Erythroblast (primary cell): ENCODE measurements at places on chromosomes 2 and 18.

- peak; percentile 42 for DNase-seq
Observed at GRCh38 chr2:32591669-32592463, 36.0 kb upstream of the TTC27 start.

DNA sequence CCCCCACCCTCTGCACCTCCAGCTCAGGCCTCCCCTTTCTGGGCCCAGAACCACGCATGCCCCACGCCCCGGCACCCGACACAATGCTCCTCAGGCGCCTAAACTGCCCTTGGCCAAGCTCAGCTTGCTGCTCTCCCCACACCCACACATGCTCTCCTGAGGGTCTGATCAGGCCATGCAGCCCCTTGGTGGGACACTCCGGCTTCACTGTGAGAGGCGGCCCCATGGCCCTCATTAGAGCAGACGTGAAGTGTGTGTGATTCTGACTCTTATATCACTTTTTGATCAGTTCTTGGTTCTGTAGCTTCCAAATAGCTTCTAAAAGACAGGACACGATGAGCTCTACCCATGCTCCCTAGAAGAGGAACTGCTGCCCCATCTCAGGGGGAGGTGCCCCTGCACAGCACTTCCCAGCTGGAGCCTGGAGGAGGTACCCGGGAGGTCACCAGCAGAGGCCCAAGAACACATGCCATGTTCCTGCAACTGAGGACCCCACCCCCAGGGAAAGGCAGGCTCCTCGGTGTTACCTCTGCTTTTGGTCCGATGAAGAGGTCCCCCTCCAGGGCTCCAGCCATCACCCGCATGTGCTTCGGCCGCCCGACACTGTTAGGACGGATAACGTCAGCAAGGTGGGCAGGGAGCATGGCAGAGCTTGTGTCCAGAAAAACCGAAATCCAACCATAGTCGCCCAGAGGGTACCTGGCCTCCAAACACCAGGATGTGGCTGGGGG is 3.6 kb downstream of the ACTR1B start:
- DNase-seq: no peak

DNA sequence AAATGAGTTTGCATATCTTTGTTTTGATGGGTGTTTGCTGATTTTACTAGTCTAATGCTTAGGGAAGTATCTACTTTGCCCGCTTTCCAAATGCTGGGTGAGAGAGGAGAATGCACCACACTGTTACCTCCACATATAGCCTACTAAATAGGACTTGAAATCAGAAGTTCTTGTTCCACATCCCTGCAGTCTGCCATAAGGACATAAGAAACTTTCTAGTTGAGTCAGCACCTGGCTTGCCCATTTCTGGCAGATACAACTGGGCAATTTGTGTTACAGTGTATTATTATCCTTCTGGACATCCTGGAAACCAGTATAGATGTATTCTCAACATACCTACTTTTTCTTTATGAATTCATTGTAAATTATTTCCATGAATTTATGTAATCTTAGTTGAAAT is 29.5 kb downstream of the ANXA4 start:
- DNase-seq: peak; percentile 33

GRCh38 chr18:27181726-27182125 is 3.4 kb downstream of the CHST9 start:
- no peak for DNase-seq

DNA sequence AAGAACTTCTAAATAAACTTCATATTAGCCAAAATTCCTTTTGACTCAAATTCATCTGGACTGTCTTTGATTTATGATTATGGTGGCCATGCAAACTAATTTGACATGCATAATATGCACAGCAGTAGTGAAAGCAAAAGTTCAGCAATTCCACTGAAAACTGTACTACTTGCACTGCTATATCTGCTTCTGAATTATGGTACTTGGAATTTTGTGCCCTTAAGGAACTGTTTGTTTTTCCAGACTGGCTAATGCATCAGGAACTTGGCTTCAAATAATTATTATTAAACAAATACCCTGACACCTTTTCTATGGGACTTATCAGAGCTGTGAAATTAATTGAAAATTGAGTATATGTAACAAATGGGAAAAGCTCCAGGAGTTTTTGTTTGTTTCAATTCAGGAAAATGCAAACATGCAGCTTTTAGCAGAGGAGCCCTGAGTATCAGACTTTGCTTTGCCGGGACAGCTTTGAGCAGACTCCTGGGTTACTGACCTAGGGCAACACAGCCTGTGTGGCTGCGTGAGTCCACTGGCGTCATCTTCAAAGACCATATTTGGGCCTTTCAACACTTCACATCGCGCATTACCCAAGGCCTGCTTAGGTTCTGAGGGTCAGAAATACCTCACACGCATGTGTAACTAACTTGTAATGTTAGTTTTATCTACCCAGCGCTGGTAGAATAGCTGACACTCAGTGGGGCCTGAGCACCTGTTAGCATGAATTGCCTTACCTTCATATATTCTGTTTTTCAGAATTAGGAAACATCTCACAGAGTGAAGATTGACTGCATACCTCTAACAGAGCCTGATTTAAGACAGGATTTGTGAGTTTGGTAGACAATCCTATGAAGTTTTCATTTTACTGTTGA is 35.4 kb downstream of the CFAP221 start:
- DNase-seq: no peak

GRCh38 chr2:55861733-55862132 is 61.8 kb downstream of the EFEMP1 start:
- DNase-seq: no peak

- no peak for DNase-seq
Observed at GRCh38 chr2:8542381-8543059, 139.3 kb upstream of the ID2 start.

DNA sequence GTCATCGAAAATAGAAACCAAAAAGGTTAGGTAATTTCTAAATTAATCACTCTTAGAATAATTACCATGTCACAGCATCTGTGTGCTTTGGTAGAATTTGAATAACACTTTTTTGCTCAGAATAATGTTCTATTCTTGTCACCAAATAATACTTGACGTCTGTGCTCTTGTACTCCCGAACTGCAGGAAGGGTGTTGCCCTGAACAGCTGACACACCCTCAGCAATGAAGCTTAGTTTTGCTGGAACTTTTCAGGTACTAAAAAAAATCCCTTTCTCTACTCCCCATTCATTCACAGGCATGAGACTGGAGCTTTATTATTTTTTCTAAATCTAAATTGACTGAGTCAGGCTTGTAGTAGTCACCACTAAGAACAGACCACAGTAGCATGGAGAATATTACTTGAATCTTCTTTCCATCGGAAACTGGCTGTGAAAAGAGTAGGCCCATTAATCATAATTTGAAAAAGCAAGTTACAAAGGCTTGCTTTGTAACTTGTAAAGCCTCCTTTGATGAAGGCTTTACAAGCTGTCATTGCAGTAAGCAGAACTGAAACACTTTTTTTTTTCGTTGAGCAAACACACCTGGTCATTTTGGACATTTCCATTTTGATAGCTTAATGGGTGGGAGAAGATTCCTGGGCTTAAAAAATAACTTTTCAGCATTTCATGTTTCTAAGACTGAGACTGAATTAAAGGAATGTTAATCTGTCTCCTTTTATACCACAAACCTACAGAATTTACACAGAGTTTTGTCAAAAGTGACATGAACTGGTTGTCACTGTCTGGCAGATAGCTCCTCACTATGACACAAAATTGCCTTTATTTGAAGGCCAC is 70.3 kb upstream of the PELI1 start:
- peak; percentile 4 for DNase-seq

- DNase-seq: no peak
Observed at GRCh38 chr2:17160594-17160993, 357.6 kb downstream of the RAD51AP2 start.

DNA sequence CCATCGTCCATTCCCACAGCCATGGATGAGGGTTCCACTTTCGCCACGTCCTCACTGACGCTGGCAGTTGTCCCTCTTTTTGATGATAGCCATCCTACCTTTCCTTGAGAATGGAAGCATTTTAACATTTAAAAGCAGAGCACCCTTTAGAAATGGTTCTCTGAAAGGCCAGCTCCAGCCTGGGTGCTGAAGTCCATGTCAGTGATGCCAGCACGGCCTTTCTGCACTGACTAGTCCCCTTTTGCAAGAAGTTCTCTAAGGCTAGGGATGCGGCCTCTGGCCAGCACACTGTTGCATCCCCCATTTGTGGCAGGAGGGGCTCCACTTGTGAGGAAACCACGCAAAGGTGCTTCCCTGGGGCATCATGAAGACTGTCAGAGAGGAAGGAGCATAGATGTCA is 203.5 kb downstream of the MGAT5 start:
- no peak for DNase-seq

DNA sequence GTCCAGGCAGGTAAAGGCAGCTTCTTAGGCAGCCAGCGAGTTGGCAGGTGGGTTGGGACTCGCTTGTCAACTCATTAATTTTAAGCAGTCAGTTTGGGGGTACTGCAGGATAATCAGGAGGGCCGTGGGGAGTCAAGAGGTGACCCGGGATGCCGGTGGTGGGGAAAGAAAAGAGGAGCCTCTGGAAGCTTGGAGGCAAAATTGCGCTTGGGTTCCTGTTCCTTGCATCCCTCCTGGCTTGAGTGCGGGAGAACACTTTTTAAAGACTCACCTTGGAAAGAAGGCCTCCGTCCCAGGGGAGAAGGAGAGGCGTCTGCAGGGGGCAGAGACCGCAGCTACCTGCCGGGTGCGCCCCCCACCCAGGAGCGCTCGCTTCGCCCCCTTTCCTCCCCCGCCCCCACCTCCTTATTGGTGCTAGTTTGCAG is at the start of gene KCNJ3:
KCNJ3 (plus strand) TSS at position 400 of the 425 bp plus-strand sequence. CDS start 81 bp downstream, outside the sequence.
- DNase-seq: no peak

DNA sequence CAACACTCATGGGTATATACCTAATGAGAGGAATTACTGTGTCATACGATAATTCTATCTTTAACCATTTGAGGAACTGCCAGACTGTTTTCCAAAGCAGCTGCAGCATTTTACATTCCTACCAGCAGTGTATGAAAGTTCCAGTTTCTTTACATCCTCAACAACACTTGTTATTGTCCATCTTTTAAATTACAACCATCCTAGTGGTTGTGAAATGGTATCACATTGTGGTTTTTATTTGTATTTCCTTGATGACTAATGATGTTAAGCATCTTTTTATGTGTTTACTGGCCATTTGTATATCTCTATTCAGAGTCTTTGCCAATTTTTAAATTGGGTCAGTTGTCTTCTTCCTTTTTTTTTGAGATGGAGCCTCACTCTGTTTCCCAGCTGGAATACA is 4.0 kb upstream of the CKAP2L start:
- no peak for DNase-seq

DNA sequence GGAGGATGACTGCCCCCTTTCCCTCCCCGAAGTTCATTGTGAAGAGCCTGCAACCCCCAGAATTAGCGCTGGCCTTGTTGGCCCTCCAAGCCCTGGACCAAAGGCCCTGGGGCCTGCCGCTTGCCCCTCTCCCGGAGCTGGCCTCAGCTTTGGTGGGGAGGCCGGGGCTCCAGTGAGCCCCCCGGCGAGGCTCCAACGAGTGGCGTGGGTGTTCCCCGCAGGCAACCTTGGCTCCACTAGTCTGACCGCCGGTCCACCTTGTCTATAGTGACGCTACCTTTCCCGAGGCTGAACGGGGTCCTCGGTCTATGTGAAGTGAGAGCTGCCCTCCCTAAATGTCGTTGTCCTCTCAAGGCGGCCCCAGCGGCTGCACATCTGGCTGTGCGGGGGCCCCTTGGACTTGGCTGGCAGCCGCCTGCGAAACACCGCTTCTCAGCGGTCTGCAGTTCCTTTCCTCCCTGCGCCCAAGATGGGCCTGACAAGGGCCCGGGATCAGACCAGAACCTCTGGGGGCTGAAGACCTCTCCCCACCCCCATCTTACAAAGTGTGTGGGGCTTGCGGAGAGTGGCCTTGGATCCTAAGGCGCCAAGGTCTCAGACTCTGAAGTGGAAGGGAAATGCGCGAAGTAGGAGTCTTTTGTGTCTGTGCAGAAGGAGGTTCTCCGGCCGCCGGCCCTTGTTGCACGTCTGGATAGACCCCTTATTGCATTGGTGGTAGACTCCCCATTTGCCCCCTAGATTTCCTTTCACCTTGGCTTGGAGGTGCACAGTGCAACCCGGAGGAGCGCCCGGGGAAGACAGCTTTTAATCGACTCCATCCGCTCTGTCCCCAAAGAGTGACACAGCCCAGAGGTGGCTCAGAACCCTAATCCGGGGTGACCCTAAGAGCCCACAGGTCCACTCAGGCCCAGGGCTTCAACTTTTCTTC is 3.9 kb upstream of the HOXD10 start:
- DNase-seq: no peak

GRCh38 chr2:39838589-39838988 is 59.5 kb upstream of the THUMPD2 start:
- DNase-seq: no peak

- no peak for DNase-seq
Observed at GRCh38 chr2:10481055-10481665, 33.0 kb upstream of the ODC1 start.

DNA sequence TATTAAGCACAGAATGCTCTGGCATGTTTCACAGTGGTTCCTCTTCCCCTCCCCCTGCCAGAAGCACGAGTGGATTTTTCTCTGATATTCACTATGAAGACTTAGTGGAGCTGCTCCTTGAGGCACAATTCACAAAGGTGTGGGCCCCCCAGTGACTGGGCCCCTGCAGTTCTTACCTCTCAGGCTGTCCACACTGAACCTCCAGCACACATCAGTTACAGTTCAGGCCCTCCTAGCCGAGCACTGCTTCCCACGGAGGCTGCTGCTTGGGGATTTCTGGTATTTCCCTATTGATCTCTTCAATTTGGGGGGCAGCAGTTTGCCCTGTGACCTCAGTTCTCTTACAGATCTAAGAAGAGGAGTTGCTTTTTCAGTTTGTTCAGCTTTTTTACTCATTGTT is 236.1 kb downstream of the SH3RF3 start:
- no peak for DNase-seq

- no peak for DNase-seq
Observed at GRCh38 chr2:145845923-145846322, 1326.0 kb upstream of the ZEB2 start.

- DNase-seq: peak; percentile 79
Observed at GRCh38 chr2:26786207-26787028, 562 bp downstream of the CENPA start.

- DNase-seq: no peak
Observed at GRCh38 chr18:29616867-29617266, 1425.7 kb downstream of the DSC3 start.

DNA sequence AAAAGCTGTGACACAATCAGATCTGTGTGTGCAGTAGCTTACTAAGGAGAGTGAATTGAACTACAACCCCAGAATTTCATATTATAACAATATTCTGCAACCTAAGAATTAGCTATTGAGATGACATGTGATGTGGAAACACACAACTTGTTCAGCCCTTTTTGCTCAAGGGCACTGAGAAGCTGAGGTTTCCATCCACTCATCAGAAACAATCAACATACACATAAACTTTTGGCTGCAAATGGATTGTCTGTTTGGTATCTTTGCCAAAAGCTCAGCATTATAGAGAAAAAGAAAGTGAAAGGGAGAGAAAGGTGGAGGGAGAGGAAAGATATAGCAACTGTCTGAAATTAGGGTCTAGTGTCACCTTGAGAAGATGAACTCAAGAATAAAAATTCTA is 117.2 kb upstream of the KLF7 start:
- no peak for DNase-seq

- peak; percentile 35 for DNase-seq
Observed at GRCh38 chr2:235106874-235107639, 155.2 kb downstream of the SH3BP4 start.

DNA sequence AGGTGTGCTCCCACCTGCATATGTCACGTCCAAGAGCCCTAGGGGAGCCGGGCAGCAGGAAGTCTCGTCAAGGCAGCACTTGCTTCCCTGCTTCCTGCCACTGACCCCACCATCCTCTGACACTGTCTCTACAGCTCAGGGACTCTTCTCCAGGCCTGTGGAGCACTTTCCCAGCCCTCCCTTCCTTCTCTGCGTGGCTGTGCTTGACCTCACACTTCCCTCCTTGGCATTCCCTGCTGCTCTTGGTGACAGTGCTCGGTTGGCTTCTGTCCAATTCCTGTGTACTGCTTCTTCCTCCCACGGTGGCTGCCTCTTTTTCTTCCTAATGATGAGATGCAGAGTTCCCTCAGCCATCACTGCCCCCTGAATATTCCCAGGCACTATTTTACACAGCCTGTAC is 2.8 kb downstream of the CIDEA start:
- peak; percentile 25 for DNase-seq
